H9 (cell line): ENCODE measurements at places on chromosomes 3 and 15. TPM values are rescaled to one million over a fixed set of nuclear protein-coding genes. Genes with fewer than 3 reads are reported as not detected.

RTP4 gene
- not detected in 2 replicates for total RNA-seq

- no peak overlapping the region for H3K4me3 ChIP-seq
- H3K36me3 ChIP-seq = no peaks in the 10 kb centered on the region
- peaks cover 11% of the 10 kb centered on the region; the same call in 1 of the 2 replicates for H3K4me1 ChIP-seq
- H3K27me3 ChIP-seq = no peaks in the 10 kb centered on the region
- DNase-seq = peak; percentile 79
Observed at GRCh38 chr15:26665957-26666791, 106.7 kb downstream of the GABRB3 start.

SLC4A7 gene
- 42.9 and 46.1 TPM in 2 replicates for total RNA-seq

- no peaks in the 10 kb centered on the region; the same call in 2 of the 3 replicates for H3K36me3 ChIP-seq
- DNase-seq = no peak
- H3K4me3 ChIP-seq = no peak overlapping the region
- H3K27me3 ChIP-seq = no peaks in the 10 kb centered on the region
- no peak overlapping the region for H3K27ac ChIP-seq
Observed at GRCh38 chr3:127520993-127521392, 69.5 kb downstream of the TPRA1 start.

CP gene
- 0.66 and 1.1 TPM in 2 replicates for total RNA-seq

DNA sequence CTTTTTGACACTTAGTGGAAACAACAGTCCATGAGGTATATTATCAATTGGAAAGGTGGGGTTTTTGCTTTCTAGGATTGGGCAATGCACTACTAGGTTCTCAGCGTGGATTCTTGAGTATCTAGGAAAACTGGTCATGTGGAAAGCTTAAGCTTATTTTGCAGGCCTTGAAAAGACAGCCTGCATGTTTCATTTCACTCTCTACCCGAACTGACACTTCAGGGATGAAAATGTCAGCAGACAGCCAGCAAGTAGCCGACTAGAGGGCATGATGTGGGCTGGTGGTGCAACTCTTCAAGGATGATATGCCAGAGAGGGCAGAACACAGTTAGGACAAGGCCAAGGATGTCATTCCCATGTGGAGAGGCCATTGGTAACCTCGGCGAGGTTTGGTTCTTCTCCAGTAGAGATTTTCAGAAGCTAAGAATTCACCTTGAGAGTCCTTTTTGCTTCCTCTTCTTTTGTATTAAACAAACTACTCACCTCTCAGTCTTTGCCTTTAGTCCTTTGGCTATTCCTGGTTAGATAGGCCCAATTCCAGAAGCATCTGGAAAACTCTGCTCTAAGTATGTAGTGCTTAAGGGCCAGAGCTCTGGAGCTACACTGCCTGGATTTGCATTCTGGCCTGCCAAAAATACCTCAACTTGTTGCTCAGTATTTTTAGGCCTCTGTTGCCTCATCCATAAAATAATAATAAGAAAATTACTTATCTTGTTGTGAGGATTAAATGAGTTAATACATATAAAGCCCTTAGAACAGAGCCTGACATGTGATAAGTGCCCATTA is 17.9 kb downstream of the LPP start:
- no peak for DNase-seq
- H3K27me3 ChIP-seq = no peaks in the 10 kb centered on the region
- H3K36me3 ChIP-seq = no peaks in the 10 kb centered on the region
